Left cardiac atrium (tissue), 4 donors: ENCODE measurements at places on chromosomes 3 and 15. TPM values are rescaled to one million over a fixed set of nuclear protein-coding genes. Genes with fewer than 3 reads are reported as not detected.

Gene CRELD1
- total RNA-seq = 59.8 TPM

Gene XXYLT1
- total RNA-seq = 4.2 TPM

Gene TJP1
- 85.2 TPM for total RNA-seq

Gene C3orf85
- not detected for total RNA-seq

GRCh38 chr3:138332472-138333073, 2.9 kb upstream of the NME9 start:
- DNase-seq = no peak

Gene PLA1A
- total RNA-seq = 1.5 TPM

GRCh38 chr3:18119866-18120265, 305.3 kb downstream of the SATB1 start:
- no peak for DNase-seq

Gene ADCY5
- total RNA-seq = 134 TPM

- DNase-seq = no peak
These were observed 84.4 kb downstream of the BTD start for GRCh38 chr3:15685927-15686326.

DNA sequence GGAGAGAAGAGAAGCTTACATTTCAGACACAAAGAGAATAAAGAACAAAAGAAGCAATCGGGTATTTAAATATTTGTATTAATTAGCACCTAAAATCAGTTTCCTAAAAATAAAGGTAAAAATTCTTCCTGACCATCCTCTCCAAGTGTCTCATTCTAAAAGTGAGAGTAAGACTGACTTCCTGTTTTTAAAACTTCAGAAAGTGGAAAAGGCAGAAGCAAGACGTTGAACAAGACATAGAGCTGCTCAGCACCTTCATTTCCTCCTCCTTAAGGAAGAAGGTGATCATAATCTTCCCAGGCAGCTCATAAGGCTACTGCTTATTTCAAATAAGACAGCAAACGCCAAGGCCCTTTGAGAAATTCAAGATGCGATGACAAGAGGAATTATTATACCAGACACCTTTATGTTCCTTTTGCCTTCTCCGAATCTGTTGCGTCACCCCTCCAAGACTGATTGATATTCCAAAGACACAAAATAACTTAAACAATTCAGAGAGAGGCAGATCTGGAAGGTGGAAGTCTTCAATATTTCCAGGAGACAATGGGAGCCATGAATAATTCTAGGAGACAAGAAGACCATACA, 238.8 kb upstream of the TLE3 start:
- no peak for DNase-seq

- no peak for DNase-seq
These were observed 25.2 kb downstream of the CORO2B start for GRCh38 chr15:68603951-68604350.

DNA sequence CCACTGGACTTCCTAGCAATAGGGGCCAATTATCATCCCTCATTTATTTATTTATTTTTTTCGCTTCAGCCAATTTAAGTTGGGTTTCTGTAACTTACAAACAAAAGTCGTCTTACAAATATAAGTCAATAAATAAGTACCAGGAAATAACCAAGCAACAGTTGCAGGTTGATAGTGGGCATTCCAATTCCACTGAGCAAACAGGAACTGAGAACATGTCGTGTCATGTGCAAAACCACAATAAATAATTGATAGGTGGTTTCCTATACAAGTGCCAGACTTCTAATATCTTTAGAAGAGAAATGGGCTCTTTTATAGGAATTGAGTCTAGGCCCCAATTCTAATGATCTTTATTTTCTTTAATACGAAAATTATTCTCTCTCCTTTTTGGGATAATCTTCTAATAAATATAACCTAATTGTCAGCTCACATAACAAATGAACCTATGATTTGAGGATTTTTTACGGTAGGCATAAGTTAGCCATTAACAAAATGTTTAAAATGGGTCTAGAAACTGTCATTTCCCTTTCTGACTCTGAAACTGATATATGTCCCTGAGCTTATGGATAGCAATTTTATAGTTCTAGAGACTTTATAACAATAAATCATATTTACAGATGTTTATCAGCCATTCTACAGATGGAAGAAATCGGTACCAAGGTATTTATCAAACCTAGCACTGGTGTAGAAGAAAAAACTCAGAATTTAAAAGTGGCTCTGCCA, 571.8 kb downstream of the FOXP1 start:
- no peak for DNase-seq

- DNase-seq = no peak
These were observed 94.1 kb downstream of the VGLL4 start for GRCh38 chr3:11549580-11550140.

DNA sequence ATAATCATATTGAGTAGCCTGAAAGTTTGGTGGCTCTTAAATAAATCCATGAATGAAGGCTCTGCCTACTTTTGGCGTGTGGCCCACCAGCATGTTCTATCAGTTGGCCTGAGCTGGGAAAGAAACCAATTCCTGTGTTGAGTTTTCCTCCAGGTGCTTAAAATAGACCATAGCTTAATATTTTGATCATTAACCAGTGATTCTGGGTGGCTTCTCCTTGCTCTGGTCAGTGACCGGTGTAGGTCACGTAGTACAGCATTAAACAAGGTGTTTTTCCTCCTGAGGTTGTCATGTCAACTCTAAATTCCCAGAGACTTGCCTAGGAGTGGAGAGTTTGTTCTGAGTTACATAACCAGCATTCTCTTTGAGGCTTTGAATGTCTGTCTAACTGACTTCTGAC, 1.3 kb downstream of the HHLA2 start:
- DNase-seq = peak; percentile 31

DNA sequence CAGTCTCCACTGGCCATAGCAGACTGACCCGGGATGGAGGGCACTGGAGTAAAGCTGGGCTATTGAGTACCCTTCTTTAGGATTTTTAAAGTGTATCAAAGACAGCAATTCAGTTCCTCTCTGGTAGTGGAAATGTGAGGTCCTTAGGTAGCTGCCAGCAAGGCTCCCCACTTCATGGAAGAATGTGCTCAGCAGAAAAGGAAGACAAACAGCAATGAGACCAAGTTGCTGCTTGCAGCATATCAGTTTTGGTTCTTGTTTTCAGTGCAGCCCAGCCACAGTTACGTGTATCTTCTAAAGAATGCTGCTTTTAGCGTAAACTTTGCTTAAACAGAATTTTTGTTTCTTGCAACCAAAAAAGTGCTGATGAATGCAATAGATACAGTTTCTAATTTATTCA, 374.0 kb upstream of the CBLB start:
- no peak for DNase-seq

Gene SYNPR
- total RNA-seq = 10.4 TPM

DNA sequence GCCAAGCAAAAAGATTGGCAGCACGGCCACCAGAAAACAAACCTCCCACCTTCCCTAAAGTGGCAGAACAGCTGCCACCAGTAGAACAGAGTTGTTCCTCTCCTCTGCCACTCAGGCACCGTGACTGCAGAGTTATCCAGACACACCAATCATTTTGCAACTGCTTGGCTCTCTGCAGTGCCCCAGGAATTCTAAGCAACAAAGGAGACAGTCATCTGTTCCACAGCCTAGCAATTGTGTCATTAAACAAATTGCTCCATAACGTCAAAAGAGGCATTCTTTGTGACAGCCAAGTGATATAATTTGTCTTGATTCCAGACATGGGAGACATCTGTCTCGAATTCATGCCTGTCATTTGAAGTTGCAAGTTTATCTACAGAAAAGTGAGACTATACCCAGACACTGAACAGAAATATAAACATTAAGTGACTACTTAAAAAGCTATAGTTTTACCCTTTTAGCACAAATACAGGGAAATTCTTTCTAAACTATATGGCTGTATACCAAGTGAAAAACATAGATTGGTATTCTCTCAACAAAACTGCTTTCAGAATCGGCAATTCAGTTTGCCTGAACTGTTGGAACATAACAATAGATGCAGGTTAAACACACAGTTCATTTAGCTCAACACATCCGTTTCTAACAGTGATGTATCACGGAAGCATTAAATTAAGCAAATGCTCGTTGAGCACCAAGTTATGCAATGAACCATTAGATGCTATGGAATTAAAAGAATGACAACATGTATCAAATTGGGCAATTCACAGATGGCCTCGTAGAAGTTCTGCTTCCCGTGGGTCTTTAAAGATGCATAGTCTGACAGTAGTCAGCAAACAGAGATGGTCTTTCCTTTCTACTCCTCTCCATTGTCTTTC, 281.3 kb downstream of the FGF12 start:
- peak; percentile 26 for DNase-seq

Gene ZKSCAN7
- 2.8 TPM for total RNA-seq

DNA sequence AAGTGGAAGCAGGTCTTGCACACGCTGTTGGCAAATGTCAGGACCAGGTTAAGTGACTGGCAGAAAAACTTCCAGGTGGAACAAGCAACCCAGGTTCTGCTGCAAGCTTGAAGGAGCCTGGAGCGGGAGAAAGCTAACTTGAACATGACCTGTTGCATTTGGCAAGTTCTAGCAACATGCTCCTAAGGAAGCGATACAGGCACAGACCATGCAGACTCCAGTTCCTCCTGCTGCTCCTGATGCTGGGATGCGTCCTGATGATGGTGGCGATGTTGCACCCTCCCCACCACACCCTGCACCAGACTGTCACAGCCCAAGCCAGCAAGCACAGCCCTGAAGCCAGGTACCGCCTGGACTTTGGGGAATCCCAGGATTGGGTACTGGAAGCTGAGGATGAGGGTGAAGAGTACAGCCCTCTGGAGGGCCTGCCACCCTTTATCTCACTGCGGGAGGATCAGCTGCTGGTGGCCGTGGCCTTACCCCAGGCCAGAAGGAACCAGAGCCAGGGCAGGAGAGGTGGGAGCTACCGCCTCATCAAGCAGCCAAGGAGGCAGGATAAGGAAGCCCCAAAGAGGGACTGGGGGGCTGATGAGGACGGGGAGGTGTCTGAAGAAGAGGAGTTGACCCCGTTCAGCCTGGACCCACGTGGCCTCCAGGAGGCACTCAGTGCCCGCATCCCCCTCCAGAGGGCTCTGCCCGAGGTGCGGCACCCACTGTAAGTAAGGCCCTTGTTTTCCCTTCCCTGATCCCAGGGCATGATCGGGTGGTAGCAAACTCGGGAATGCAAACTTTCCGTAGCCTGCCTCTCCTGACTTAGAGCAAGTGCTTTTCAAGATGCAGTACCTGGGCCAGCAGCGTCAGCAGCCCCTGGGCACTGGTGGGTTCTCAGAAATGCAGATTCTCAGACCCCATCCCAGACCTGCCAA, 759 bp downstream of the GALNT15 start:
- no peak for DNase-seq

Gene MAP1A
- total RNA-seq = 24.5 TPM

GRCh38 chr15:50876989-50877360, 31.5 kb upstream of the AP4E1 start:
- peak; percentile 58 for DNase-seq

DNA sequence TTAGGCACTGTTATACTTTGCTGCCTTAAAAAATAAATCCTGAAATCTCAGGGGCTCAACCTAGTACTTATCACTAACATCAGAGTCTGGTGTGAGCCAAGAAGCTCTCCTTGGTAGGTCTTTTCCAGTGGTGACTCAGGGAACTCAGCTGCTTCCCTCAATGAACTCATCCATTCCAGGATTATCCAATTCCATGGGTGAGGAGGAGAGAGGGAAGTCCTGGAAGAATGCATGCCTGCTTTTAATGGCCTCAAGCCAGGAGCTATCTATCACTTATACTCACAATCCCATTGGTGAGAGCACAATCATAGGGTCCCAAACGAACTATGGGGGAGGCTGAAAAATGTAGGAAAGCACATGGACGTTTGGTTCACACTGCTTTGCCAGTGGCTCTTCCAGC, 113.6 kb downstream of the POLR2M start:
- DNase-seq = no peak

- DNase-seq = no peak
These were observed 82.2 kb downstream of the SCN11A start for GRCh38 chr3:38969317-38970235.

Gene CHST2
- total RNA-seq = 6.7 TPM

Gene SLC22A14
- total RNA-seq = 0.13 TPM

Gene CLDN16
- 0.15 TPM for total RNA-seq

GRCh38 chr3:147405231-147406027, 914 bp downstream of the ZIC4 start:
- DNase-seq = no peak

Gene ABHD17C
- 3.3 TPM for total RNA-seq

DNA sequence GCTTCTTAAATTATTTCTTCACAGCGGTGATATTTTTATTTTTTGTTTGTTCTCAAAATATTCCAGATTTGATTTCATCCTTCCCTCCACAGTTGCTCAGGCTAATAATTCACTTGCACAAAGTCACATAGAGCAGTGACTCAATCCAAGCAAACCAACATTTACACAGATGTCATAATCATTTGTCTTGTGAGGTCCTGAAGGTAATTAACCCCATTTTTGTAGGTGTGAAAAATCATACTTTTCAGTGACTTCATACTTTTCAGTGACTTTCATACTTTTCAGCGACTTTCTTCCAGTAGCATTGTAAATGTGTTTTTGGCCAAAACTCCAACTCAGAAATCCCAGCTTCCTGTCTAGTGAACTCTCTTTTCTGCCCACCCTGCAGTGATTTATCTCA, 32.1 kb downstream of the CD200 start:
- no peak for DNase-seq

GRCh38 chr3:150090006-150090405, 119.3 kb upstream of the PFN2 start:
- no peak for DNase-seq

DNA sequence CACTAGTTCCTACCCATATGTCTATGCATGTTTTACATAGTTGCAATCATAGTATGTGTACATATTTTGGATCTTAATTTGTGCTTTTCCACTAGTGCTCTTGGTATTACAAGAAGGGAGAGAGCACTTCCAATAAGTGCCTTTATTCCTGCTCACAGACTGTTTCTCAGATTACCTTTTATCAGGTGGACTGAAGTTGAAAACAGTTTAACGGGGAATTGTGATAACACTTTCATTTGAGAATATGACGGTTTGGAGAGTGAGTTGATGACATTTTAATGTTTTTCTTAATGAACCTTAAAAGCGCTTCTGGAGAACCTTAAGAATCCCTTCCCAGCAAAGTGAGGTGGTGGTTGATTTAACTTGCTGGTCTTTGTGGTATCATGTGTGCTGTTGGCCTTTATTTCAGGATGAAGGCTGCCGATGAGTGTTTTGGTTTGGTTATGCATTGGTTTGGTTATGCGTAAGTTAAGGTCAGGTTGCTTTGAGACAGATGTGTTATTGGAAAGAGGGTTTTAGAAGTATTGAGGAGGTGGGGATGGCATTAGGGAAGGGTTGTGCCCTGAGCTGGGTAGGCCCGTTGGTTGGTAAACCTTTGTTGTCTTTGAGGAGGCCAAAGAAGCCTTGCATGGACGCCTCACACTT, 2.8 kb downstream of the EDEM1 start:
- DNase-seq = no peak

Gene POPDC2
- 677 TPM for total RNA-seq

DNA sequence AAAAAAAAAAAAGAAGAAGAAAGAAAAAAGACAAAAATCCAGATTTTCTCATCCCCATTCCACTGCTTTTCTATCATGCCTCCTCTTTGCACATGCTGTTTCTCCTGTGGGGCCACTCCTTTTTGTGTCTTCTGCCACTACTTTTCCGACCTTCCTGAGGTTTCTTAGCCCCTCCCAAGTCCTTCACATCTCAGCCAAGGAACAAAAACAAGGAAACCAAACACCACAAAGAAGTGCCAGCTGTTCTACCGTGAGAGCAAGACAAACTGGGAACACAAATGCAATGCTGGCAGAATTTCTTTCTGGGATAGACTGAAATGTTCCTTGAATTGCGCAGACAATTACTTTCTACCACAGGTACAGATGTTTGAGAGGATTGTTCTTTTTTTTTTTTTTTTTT, 83.2 kb downstream of the MB21D2 start:
- no peak for DNase-seq

Gene KIF9
- 8.0 TPM for total RNA-seq

Gene RTP1
- total RNA-seq = not detected
